Activated CD4-positive, alpha-beta T cell treated with anti-CD3 and anti-CD28 coated beads, Interleukin-2, amount 50 U/mL, for 16 hours (primary cell): ENCODE measurements at places on chromosomes 6 and 20.
A peak's percentile ranks its signal among the peaks of the same experiment; 100 is the strongest.

DNA sequence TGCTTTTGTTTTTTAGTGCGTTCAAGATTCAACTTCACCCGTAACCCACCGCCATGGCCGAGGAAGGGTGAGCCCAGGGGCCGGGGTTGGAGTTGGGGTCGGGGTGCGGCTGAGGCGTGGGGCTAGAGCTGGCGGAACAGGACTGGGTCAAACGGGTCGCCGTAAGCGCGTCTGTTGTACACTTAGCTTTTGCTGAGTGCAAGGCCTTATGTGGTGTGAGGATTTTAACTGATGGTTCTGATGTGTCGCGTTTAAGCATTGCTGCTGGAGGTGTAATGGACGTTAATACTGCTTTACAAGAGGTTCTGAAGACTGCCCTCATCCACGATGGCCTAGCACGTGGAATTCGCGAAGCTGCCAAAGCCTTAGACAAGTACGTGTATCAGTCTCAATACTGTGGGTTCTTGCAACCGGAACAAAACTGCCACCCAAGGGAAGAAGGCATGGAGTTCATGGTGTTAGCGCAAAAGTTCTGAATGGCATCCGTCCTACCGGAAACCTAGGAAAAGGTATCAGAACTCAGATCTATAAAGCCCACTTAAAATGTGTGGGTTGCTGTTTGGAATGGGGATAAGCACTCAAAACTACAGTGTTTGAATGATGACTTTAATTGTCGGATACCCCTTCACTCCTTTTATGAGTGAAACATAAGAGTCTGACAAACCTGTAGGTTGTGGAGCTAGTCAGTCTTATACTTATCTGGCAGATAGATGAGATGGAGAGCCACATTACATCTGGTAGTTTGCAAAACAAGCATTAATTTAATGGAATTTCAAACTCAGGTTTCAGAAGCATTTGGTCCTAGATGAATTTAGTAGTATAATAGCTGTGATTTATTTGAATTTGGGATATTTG lies 574 bp downstream of the RPS12 start:
- peak; percentile 59 for DNase-seq

- no peak for DNase-seq
These were observed 197.1 kb downstream of the CDH4 start for GRCh38 chr20:61449057-61449609.

- peak; percentile 14 for DNase-seq
These were observed 86.0 kb downstream of the SESN1 start for GRCh38 chr6:109008537-109009235.

- DNase-seq = no peak
These were observed 45.7 kb upstream of the SMIM28 start for GRCh38 chr6:138331984-138332383.

DNA sequence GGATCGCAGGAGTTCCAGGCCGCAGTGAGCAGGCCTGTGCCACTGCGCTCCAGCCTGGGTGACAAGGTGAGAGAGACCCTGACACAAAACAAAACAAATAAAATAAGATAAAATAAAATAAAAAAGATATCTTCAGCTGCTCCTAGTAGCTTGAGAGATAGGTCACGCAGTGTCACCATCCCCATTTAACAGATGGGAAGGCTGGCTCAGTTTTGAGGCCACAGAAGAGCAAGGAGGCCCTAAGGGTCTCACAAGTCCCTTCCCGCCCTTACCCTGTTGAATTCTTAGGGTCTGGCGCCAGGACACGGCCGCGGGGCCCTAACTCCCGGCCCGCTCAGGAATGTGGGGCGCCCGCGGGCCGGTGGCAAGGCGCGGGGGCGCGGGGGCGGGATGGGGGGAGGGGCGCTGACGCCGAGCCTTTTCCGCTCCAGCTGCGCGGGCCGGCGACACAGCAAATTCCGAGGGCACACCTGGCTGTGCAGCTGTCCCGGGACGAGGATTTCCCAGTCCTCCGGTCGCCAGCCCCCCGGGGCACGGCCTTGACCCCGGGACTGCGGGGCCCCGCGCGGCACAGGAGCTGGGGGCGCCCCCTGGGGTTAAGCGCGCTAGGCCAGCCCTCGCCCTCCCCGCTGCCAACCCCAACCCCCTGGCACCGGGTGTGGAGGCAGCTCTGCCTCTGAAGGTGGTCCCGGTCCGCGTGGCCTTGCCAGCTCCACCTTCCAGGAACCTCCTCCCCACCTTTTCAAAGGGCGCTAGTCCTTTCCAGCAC lies 10.3 kb upstream of the R3HDML start:
- no peak for DNase-seq

DNA sequence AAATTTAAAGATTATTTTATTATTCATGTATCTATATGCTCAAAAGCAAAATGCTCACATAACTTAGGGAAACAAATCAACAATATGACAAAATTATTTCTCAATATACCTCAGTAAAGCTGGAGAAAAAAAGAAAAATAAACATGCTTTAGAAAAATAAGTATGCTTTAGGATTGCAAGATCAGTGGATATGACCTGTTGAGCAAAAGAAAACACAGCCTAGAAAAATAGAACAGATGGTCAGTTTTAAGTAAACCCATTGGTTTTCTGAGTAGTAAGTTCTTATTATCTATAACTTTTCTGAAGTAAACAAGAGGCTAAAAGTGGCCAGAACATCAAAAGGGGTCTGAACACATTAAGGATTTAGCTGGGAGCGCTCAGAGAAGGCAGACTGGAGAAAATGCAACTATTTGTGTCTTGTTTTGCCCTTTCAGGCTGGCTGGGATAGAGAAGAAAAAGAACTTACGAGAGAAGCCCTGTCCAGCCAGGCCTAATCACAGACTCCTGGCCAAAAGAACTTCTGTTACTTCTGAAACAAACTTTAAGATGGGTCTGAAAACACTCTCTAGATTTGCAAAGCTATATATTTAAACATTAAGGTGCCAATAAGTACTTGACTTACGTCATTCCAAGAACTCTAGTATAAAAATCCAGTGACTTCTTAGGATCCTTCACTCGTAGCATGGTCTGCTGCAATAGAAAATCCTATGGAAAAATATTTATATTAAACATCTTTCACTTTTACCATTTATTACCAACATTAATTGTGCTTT lies 16.5 kb downstream of the GLO1 start:
- DNase-seq = no peak

DNA sequence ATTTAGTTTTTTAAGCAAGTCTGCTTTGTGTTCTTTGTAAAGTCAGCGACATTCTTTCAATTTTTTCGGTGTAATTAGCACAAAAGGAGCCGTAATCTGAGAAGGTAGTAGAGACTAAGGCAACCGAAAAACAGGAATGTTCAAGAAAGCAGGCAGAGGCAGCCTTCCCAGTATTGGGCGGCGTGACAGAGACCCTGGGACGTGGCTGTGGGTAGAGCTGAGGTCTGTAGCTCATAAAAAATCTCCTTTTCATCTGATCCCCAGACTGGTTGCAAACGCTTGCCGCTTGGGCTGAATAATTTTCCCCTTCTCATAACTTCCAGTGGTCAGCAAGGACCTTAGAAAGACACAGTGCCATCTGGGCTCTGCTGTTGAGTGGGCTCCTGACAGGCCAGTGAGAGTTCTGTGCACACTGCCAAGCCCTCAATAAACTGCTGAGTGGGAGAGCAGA lies 30.8 kb downstream of the GNAS start:
- no peak for DNase-seq

DNA sequence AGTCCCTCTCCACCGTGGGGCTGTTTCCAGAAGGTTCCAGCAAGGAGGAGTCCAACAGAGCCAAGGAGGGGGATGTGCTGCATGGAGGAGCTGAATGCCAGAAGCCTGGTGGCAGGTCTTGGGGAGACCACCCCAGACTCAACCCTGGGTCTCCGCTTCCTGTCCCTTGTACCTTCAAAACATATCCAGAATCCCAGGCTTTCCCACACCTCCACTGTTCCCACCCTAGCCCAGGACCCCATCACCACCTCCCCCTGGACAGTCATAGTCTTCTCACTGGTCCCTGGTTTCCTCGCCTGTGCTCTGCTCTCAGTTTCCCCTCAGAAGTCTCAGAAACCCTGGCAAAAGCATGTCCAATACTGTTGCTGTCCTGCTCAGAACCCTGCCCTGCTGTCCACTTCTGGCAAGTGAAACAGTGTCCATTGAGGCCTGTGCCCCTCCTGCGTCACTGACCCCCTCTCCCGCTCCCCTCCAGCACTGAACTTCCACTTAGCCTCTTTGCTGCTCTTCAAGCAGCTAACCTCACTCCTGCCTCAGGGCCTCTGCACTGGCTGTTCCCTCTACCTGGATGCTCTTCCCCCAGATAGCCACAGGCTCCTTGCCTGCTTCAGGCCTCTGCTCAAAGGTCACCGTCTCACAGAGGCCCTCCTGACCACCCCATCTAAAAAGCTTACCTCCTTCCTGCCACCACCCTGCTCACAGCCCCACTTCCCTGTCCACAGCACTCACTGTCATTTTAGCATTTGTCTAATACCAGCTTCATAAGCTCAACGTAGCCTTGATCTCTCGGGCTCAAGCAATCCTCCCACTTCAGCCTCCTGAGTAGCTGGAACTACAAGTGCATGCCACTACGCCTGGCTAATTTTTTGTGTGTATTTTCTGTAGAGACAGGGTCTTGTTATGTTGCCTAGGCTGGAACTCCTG lies 169.2 kb downstream of the GRM4 start:
- no peak for DNase-seq

- no peak for DNase-seq
These were observed 89.7 kb downstream of the INSM1 start for GRCh38 chr20:20457392-20458126.

DNA sequence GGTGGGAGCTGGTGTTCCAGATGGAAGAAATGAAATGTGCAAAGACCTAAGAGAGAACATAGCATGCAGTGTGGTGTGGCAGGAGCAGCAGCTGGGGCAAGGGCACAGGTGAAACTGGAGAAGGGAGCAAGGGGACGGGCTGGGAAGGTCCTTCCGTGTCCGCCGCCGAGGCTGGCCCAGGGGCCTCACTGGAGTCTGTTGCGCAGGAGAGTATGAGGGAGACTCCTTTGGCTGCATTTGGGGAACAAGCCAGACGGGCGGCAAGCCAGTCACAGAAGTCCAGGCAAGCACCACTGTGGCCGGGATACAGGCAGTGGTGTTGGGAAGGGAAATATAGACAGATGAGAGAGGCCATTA lies 77.7 kb downstream of the GJA10 start:
- DNase-seq = no peak

- no peak for DNase-seq
These were observed 127.7 kb downstream of the DHX35 start for GRCh38 chr20:39089797-39090196.

- peak; percentile 86 for DNase-seq
These were observed 62.6 kb downstream of the BACH2 start for GRCh38 chr6:90233994-90234393.

- DNase-seq = no peak
These were observed 2.7 kb downstream of the PAX1 start for GRCh38 chr20:21707999-21708737.

DNA sequence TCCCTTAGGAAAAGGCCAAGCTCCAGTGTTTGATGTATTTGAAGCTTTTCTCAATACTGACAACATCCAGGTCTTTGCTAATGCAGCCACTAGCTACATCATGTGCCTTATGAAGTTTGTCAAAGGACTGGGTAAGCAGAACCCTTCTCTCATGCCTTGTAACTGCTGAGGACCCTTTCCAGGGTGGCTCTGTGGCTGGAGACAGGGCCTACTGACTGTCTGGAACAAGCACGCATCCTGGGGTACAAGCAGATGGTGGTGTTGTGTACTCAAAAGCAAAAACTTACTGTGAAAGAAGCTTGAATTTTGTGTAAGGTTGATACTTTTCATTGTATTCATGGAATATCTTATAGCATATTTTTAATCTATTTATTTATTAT lies 69.0 kb upstream of the SMIM28 start:
- DNase-seq = no peak

- no peak for DNase-seq
These were observed 171.6 kb downstream of the UBE3D start for GRCh38 chr6:82893889-82894652.

GRCh38 chr20:36839150-36839549 lies 36.8 kb upstream of the TLDC2 start:
- DNase-seq = no peak

DNA sequence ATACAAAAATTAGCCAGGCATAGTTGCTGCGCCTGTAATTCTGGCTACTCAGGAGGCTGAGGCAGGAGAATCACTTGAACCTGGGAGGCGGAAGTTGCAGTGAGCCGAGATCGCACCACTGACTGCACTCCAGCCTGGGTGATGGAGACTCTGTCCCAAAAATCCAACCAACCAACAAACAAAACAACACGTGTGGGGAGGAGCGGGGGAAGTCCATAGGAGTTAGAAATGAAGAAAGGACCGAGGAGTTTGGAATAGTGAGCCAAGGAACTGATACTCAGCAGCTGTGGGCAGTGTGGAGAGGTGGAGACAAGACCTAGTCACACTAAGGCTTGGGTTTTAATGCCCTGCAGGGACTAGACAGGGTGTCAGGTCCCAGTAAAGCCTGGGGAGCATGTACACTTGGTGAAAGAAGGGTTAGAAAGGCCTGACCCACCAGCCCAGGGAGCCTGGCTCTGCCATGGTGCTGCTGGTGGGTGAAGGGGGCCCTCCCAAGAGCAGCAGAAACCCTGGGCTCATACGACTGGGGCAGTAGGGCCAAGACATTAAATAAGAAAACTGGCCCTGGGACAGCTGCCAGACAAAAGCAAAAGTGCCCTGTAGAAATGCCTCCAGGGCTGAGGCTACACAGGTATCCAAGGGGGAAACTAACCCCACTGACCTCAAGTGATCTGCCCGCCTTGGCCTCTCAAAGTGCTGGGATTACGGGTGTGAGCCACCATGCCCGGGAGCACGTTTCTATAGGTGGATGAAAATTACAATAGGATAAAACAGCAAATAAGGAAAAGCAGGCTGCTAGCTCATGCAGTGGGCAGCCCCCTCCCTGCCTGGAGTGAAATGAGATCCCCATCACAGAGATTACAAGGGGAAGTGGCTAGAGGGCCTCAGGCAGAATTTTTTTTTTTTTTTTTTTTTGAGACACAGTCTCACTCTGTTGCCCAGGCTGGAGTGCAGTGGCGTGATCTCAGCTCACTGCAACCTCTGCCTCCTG lies 58.0 kb downstream of the MYH7B start:
- no peak for DNase-seq

GRCh38 chr6:14210077-14210476 lies 92.5 kb downstream of the CD83 start:
- no peak for DNase-seq

GRCh38 chr6:121759370-121759769 lies 323.9 kb downstream of the GJA1 start:
- no peak for DNase-seq

- no peak for DNase-seq
These were observed 41.0 kb upstream of the HMGA1 start for GRCh38 chr6:34195726-34196115.
